ENCODE measurements at places on chromosomes 7 and 10.

- DNase-seq, result no peak
Observed at GRCh38 chr10:9051328-9051974, 997.0 kb downstream of the GATA3 start.

GRCh38 chr10:491667-492424 is 197.6 kb downstream of the DIP2C start:
- no peak for DNase-seq

GRCh38 chr7:104848138-104848990 is 165.6 kb upstream of the KMT2E start:
- DNase-seq, result peak; percentile 1

DNA sequence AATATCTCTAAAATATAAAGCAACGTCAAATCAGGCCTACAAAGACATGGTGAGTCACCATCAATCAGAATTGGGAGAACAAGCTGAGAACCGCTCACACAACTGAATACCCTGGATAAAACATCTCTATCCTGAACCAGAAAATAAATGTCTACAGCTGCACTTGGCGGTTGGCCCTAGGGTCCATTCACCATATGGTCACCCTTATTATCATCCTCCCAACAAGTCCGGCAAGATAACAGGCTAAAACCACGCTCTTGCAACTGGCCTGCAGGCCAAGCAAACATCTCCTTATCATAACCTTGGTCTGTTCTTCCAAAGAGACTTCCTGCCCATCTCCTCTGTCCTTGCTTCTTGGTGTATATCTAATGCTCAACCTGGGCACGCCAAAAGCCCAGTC is 310.7 kb downstream of the CALN1 start:
- no peak for DNase-seq

GRCh38 chr7:85413718-85414117 is 226.9 kb upstream of the SEMA3D start:
- no peak for DNase-seq

DNA sequence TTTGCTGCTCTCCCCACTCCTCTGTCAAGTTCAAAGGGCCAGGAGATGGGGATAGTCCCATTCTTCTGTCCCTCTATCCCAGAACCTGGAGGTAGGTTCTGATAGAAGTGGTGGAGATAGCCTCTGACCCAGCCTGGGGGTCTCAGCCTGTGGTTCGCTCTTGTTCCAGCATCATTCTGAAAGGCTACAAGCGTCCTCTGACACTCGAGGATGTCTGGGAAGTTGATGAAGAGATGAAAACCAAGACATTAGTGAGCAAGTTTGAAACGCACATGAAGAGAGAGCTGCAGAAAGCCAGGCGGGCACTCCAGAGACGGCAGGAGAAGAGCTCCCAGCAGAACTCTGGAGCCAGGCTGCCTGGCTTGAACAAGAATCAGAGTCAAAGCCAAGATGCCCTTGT is 14.5 kb downstream of the ABCC2 start:
- no peak for DNase-seq

DNA sequence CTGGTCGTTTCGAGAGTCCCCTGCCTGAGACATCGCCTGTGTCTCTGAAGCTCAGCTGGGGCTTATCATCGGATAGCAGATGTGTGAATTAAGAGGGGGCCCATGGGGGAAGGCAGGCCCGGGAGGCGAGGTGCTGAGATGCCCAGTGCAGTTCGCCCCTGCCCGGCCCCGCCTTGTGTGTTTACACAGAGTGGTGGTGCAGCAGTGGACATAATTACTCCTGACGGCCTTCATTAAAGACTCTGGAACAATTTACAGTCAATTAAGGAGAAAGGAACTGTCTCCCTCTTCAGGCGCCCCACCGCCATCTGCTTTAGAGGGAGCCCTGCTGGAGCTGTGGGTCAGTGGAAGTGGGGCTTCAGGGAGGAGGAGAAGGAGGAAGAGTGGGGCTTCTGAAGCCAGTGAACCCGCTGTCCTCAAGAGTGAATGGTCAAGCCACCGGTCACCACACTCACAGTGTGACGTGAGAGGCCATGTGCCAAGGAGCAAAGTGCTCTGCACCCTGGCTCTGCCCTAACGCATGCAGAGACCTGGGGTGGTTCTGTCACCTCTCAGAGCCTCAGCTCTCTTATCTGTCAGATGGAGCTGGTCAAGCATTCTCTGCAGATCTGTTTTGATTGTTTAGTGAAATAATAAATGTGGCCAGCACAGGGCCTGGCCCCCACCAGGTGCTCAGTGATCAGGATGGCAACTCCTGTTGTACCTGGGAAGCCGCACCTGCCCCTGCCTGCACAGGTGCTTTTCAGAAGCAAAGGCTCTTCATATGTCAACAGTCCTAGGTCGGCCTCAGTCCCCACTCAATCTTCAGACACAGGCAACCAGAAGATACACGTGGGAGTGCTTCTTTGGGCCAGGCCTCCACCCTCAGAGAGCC is 65.6 kb downstream of the CDH23 start:
- DNase-seq, result no peak

DNA sequence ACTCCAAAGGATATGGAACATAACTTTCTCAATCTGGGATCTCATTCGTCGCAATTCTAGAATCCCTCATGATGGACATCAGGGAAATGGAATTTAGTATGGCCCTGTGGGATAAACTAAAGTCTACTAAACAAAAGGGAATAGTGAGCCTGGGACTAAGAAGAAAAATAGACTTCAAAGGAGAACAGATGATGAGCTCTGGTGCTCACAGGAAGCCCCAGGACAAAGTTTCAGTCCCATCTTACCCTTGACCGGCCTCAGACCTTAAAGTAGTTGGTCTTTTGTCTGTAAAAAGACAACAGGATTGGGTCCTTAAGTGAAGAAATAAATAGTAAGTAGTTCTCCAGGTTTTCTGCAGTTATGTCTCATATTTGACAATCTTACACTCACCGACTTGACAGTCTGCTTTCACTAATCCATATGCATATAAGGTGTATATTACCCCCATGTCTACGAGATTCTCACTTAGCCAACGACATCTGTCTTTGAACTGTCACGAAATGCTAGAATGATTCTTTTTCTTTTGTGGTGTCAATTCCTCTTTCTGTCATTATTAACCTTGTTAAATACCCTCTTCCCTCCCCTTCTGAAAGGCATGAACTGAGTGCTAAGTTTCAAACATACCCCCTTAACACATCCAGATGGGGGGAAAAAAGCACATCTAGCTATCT is 10.9 kb upstream of the IKZF1 start:
- DNase-seq, result no peak

GRCh38 chr10:63670291-63670898 is 149.2 kb downstream of the REEP3 start:
- DNase-seq, result no peak

DNA sequence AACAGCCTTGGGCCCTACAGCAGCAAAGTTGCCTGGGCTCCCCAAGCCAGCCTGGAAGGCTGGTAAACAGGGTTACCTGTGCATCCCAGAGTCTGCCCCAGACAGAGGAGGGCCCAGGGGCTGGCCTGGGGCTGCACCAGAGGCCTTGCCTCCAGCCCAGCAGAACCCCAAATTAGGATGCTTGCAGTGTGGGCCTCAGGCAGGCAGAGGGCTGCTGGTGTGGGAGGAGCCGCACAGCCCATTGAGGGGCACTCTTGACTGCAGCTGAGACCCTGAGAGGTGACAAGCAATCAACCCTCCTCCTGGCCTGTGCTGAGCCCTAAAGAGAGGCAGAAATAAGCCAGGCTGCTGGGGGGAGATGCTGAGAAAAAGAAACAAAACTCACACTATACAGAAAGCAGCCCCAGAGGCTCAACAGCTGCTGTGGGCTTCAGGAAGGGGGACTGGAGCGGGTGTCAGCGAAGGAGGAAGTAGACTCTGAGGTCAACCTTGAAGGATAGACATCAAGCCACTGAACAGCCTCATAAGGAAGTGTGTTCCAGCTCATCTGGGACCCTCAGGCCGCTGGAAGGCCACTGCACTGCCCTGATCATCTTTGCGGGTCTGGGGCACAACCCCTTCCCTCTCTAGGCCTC is 6.6 kb downstream of the AIFM2 start:
- no peak for DNase-seq

- no peak for DNase-seq
Observed at GRCh38 chr7:18317941-18318340, 177.6 kb upstream of the HDAC9 start.

DNA sequence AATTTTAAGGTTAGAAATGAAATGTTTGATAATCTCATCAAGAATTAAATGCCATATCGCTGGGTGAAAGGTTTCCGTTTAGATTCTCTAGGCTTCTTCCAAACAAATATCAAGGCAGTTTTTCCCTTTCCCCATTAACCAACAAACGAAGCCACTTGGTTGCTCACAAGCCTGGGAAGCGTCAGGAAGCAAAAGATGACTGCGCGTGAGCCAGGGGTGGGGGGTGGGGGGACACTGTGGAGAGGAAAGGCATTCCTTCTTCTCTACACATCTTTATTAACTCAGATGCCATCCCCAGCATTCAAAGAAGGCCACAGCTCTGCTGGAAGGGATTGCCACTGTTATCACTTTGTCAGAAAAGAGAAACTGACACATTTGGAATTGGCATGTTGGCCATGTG is 207.1 kb downstream of the TRIL start:
- DNase-seq, result no peak

DNA sequence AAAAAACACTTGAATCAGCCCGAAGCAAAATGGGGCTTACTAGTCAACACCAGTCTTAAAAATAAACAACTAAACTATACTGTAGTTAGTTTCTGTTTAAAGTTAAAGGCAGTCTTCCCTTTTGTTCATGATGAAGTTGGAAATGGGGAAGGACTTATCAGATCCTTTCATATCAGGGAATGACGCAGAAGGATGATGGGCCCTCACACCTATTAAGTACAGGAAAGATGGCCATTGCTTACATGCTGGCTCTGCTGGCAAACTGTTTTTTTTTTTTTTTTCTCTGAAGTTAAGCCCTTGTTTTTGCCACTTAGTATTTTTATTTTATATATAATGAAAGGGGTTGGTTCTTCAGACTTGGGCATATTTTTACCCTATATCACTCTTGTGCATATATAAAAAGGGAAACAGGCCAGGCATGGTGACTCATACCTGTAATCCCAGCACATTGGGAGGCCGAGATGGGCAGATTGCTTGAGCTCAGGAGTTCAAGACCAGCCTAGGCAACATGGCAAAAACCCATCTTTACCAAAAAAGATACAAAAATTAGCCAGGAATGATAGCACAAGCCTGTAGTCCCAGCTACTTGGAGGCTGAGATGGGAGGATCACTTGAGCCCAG is 16.6 kb upstream of the NRBF2 start:
- DNase-seq, result no peak

DNA sequence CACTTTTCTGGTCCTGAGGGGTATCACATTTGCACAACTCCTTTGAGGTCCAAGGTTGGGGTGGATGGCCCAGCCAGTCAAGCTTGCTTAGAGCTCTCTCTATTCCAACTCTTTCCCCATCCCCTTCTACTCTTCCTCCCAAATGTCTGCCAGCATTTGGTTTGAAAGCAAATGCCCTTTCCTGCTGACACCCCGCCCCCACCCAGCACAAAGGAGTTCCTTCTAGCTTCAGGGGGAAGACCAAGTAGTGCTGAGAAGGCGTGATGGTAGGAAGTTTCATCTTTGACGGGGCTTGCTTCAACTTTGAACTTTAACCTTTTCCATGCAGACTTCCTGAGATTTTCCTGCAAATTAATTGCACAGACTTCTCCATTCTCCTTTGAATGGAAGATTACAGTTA is 137.5 kb upstream of the TCF7L2 start:
- DNase-seq, result no peak

GRCh38 chr10:89086801-89087521 is 96.4 kb downstream of the FAS start:
- DNase-seq, result no peak

DNA sequence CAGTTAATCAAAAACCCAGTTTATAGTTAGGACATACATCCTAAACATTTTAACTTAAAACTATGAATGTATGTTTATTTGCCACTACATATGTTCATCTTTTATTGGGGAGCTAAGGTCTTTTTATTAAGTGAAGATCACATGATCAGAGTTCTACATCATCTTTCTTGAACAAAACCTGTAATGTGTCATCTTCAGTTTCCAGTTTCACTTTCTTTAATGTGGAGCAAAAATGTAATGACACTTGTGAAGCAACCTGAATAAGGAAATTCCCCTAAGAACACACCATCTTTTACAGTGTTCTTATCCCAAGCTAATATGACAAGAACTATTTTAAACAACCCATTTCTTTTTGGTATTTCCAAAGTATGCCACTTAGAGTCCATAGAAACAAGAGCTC is 166.7 kb upstream of the BET1 start:
- DNase-seq, result no peak

DNA sequence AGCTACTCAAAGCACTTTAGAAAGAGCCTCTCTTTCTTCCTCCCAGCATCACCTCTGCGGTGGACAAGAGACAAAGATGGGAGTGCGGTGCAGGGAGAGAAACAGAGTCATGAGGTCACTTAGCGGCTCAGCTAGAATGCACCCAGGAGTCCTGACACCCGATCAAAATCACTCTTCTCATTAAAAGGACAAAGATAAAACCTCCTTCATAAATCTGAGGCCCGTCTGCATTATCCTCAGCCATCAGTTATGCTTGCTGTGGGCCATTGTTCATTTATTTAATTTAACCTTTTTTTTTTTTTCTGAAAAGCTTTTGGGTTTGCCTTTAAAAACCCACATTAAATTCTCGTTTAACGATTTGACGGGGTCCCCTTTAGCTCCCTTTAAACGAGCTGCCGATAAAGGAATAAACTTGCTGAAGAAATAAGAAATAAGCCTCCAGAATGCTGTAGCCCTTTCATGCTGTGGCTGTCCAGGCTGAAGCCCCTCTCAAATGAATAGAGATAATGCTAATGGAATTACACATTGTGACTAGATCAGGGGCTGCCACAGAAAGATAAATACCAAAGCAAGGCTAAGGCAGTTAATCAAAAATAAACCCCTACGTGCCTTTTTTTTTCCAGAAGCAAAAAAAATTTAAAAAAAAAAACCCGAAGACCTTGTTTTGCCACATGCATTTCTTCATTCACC is 16.1 kb upstream of the PLXNA4 start:
- DNase-seq, result no peak

- no peak for DNase-seq
Observed at GRCh38 chr7:3027005-3027845, 16.4 kb downstream of the CARD11 start.

- DNase-seq, result peak; percentile 1
Observed at GRCh38 chr10:29646238-29646902, 11.6 kb upstream of the SVIL start.

- DNase-seq, result no peak
Observed at GRCh38 chr7:158387546-158387891, 200.1 kb downstream of the PTPRN2 start.

DNA sequence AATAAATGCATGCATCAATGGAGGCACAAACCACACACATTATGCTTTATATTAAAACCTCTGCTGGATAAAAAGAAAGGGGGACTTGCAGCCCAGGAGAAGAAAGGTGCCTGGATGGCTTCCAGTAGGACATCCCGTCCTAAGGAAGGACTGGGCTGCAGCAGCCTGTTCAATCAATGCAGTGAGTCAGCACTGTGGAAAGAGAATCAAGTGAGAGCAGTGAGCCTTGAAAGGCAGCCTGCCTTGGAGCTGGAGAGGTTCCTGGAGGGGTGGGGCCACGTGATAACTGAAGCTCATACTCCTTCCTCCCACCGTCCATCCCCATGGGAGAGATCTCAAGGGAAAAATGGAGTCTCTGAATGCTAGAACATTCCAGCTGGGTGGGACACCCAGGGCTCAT is 501.2 kb downstream of the ADRA2A start:
- no peak for DNase-seq
